ENCODE measurements at places on chromosomes 7 and 10.

- DNase-seq, result no peak
Measured at GRCh38 chr10:125094806-125095205, 65.6 kb downstream of the CTBP2 start.

DNA sequence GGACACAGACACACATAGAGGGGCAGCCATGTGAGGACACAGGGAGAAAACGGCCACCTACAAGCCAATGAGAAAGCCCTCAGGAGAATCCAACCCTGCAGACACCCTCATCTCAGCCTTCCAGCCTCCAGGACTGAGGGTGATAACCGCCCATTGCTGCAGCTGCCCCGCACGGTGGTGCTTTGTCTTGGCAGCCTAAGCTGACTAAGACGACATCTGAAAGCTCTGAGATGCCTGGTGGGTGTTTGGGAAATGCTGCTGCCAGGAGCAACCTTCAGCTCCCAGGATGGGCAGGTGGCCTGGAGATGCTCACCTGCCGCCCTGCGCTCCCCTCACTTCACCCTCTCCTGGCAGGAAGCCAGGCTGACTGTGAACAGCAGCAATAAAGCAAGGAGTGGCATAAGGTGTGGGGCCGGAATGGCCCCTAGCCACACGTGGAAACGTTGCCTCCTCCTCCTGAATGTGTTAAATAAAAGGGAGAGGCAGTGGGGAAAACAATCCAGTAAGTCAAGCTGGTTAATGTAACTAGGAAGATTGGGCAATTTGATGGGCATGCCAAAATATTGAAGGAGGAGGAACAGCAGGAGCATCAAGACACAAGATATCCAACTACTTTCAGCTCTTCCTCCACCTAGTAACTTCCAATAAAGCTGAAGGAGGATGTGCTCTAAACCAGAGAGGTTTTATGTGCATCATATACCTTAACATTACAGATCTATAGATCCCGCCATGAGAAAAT lies 121.5 kb downstream of the TNS3 start:
- no peak for DNase-seq

DNA sequence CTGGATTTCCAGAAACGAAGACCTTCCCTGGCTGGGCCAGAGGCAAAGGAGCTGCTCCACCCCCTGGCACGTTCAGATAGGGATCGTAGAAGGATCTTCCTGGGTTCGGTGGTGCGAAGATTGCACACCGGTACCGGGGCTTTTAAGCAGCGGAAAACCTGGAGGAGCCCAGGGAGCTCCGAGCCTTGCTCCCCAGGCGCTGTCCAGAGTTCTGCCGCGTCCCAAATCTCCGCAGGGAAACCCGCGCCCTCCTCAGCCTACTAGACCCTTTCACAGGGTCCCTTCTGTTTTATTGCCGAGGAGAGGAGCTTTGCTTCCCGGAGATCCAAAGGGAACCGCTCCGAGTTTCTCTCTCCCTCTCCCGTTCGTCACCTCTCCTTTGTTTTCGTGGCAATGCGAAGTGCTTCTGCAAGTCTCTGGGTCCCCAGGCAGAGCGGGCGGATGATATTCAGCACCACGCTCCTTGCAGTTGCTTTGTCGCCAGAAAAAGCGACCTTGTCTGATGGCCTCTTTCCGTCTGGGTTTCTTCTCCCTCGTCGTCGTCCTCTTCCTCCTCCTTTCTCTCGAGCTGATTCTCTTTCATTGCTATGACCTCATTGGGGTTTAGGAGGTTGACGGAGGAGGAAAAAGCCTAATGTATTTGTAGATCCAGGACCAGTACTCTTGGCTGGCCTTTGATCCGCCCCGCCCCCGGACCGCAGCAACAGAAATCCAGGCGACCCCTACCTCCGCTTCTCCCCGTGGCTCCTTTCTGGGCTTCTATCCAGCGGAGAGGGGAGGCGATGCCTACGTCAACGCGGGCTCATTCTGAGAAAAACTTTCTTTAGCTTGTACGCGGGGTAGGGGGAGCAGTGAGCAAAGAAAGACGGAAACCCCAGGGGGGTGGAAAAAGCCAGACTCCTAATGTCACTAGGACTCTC lies at the start of gene TMEM196:
TSS of gene TMEM196 (minus strand) at position 777 of the 920 bp plus-strand sequence. CDS start 921 bp downstream, outside the sequence.
- DNase-seq, result no peak

GRCh38 chr7:42237811-42238541 lies 967 bp upstream of the GLI3 start:
- peak; percentile 11 for DNase-seq

DNA sequence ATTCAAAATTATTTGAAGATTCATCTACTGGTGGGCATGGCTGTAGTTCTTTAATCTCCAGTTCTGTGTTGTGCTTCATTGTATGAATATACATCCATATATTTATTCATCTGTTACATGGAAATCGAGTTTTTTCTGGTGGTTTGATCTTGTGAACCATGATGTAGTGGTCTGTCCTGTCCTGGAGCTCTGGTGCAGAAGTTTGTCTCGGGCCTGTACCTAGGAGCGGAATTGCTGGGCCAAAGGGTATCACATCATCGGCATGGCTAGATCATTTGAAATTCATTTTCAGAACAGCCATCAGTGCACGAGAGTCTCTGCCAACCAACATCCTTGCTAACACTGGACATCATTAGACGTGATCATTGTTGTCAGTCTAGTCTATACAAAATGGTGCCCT lies 107.0 kb downstream of the ELFN1 start:
- no peak for DNase-seq

DNA sequence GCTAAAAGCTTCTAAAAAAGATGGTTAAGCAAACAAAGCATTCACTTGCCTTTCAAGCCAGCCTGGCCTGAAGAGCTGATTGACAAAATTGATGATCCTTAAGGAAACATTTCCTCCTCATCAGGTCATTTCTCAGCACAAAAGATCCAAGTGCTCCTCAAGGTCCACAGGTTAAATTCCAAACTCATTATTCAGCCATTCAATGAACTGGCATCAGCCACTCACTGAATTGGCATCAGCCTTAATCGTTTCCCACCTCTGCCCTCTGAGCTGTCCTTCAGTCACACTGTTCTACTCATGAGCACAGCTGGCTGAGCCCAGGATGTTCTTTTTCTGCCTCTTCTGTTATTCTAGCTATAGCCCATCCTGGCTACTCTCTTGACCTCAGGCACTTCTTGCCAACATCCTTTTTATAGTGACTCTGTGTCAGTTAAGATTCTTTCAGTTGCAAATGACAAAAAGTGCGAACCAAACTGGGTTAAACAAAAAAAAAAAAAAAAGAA lies 147.5 kb downstream of the RAB11FIP2 start:
- DNase-seq, result no peak

DNA sequence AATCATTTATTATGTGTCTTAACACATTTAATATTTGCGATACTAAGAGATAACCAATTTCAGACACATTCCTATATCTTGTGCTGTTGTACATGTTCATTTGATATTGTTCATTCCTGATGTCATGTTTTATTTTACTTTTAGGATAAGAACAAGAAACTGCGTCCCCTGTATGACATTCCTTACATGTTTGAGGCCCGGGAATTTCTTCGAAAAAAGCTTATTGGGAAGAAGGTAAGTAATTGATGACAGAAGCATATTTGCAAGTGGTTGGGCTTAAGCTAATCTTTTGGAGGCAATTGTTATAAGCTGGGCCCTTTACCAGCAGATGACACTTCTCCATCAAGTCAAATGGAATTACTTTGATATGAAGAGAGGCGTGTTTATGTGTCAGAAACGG lies 155.3 kb downstream of the SND1 start:
- no peak for DNase-seq

DNA sequence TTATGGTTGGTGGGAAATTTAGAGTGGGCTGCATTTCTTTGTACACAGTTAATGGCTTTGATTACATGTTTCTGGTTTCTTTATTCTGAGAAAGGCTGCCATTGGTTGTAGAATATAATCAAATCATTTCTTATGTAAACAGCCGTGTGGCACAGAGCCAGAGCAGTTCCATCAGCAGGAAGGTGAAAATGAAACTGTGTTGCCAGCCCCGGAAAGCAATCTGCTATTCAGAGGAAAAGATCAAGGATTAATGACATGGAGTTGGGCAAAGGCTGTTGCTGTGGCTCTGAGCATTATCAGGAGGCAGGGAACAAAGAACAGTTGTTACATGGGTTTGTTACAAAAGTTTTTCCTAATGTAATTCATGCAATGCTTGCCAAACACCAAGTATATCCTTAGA lies 74.2 kb upstream of the ZNF716 start:
- no peak for DNase-seq

DNA sequence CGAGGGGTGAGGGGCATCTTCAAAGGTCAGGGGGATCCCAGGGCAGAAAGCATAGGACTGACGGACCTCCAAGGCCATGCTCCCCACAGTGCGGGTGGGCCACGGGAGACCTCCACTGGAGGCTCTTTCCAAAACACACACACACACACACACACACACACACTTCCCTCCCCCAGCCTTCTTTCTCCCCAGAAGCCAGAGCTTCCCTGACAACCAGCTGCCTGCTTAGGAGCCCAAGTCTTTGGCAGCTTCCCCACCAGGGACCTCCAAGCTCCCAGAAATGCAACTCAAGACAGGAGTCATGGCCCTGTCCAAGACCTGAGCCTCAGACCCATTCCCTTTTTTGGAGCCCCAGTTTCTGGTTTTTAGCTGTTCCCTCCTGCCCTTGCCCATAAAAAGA lies 710 bp upstream of the C10orf105 start:
- no peak for DNase-seq

- DNase-seq, result no peak
Measured at GRCh38 chr7:151383638-151384351, 26.0 kb downstream of the WDR86 start.

- no peak for DNase-seq
Measured at GRCh38 chr10:48737886-48738285, 53.2 kb downstream of the WDFY4 start.

DNA sequence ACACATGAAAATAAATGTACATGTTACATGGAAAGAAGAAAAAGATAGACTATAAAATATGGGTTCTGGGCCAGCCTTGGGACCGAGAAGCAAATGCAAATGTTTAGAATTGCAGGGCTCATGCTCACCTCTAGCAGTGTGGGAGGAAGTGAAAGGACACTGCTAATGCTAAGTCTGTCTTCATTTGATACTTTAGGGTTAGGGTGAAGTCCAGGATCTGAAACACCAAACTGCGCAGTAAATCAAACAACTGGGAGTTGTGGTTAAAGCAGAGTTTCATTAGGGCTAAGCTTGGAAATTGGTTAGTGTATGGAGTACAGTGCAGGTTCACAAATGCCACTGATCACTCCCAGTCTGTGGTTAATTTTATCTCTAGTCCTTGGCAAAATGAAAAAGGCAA lies 73.2 kb upstream of the PDK4 start:
- no peak for DNase-seq

GRCh38 chr10:111440501-111440900 lies 363.7 kb downstream of the ADRA2A start:
- DNase-seq, result no peak

GRCh38 chr7:42236976-42237810 lies at the start of gene GLI3:
TSS of gene GLI3 (minus strand) at chr7:42237209. CDS start at chr7:42223253, 13,956 bp downstream.
- DNase-seq, result no peak

DNA sequence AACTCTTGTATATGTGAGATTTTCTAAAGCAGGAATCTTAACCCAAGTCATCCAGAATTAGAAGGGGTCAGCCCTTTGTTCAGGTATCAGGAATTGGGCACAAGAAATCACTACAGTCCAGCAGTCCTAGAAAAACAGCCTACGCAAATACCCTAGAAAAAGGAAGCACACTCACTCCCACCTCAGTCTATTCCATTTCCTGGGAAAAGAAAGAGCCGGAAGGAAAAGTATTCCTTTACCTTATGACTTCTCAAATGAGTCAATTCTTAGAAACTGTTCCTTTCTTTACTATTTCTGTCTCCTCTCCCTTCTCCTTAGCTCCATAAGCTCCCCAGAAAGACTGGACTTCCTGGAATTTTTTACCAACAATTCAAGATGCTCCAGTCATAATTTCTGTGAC lies 62.7 kb downstream of the DNAJC12 start:
- no peak for DNase-seq

GRCh38 chr7:28835800-28836199 lies 122.3 kb downstream of the TRIL start:
- DNase-seq, result no peak

DNA sequence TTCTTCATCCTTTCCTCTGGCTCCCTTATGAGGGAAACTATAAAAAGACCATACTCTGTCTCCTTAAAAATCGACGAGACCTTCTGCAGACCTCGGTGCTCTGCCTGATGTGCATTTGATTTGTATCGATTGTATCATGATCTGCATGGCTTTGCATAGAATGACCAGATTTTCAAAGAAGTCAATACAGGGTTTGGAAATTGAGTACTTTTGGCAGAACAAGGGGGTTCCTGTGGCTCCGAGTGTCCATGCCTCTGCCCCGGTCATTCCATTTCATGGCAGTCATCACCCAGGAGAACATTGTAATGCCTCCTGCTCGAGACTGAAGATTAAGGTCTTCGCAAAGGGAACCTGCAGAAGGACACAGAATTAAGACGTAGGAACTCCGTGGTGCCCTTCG lies 685 bp downstream of the CASP2 start:
- DNase-seq, result no peak

- DNase-seq, result no peak
Measured at GRCh38 chr10:76115471-76116155, 684.2 kb downstream of the LRMDA start.

- DNase-seq, result no peak
Measured at GRCh38 chr10:11697718-11698527, 44.3 kb upstream of the ECHDC3 start.

DNA sequence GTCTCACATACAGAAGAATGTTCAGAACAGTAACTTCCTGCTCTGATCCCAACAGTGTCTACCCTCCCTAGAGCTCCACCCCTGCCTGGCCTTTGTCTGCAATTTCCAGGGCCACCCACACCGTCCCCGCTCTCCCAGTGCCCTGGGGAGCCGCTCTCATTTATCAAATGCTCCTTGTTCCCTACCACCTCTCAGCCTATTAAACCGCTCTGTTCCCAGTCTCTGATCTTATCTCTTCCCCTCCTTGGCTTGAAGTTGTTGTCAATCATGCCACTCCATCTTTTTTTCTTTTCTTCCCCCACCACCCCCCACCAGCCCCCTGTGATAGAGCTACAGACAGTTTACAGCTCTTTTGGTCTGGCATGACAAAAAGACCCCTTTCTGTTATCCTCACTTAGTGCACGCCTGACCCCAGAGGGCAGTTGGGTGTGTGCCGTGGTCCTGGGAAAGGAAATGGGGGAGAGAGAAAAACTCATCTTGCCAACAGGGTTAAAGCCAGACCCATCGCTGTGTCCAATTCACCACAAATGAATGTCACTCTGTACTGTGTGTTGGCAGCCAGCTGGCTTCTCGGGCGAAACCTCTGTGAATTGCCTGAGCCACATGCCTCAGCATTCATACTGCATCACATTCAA lies 28.8 kb upstream of the HECTD2 start:
- no peak for DNase-seq

- no peak for DNase-seq
Measured at GRCh38 chr10:117860823-117861222, 185.9 kb downstream of the RAB11FIP2 start.
